ENCODE measurements at places on chromosomes 7 and 10.

- no peak for DNase-seq
Observed at GRCh38 chr7:70131817-70132216, 533.5 kb downstream of the AUTS2 start.

DNA sequence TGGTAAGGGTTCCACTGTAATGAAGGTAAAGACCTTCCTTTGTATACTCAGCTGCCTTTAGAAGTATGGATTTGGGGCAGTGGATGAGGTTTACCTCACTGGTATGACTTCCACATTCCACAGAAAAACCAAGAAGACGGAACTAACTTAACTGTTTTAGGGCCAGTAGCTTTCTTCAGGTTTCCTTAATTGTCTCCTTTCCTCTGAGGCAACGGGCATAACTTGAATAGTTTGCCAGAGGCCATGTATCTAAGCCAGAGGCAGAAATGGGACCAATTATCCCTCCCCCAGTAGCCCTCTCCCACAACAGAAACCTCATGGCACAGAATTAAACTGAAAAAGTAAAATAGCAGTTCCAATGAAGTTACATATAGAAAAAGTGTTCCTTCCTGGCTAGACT lies 281.7 kb downstream of the PHTF2 start:
- no peak for DNase-seq

- DNase-seq, result no peak
Observed at GRCh38 chr10:95035332-95036295, 33.7 kb downstream of the CYP2C8 start.

DNA sequence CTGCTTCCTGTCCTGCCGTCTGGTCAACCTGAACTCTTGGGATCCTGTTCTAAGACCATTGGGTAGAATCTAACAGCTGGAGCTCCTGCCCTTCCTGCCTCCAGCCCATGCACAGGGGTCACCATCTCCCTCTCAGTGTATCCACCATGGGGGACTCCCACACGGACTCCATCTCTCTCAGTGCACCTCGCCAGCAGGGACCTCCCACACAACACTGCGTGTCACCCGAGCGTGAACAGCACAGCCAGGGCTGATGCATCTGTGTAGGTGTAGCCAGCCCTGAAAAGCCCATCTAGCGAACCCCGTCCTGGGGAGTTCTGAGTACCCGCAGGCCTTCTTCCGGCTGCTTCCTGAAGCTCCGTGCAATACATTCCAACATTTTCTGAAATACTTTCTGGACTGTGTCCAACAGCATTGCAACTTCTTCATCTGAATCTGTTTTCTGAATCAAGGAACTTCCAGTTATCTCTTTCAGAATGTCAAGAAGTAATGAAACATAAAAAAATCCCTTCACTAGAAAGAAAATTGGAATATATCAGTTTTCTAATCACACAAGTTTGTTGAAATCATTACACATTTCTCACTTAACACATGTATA lies 52.5 kb downstream of the NCAPG2 start:
- no peak for DNase-seq

DNA sequence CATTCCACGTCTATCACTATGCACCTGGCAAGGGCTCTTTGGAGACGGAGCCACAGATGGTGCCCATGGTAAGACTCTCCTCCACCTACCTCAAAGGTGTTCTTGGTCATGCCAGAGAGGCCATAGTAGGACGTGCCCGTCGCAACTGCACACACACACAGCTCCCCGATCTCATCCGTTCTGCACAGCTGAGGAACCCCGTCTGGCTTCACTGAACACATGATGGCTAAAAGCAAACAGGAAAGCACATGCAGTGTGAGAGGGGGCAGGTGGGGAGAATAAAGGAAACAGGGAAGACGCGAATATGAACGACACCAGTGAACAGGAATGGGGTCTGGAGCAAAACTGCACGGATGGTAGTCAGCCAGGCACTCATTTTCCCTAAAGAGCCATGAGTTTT lies 230.9 kb downstream of the ZMYND11 start:
- DNase-seq, result no peak

DNA sequence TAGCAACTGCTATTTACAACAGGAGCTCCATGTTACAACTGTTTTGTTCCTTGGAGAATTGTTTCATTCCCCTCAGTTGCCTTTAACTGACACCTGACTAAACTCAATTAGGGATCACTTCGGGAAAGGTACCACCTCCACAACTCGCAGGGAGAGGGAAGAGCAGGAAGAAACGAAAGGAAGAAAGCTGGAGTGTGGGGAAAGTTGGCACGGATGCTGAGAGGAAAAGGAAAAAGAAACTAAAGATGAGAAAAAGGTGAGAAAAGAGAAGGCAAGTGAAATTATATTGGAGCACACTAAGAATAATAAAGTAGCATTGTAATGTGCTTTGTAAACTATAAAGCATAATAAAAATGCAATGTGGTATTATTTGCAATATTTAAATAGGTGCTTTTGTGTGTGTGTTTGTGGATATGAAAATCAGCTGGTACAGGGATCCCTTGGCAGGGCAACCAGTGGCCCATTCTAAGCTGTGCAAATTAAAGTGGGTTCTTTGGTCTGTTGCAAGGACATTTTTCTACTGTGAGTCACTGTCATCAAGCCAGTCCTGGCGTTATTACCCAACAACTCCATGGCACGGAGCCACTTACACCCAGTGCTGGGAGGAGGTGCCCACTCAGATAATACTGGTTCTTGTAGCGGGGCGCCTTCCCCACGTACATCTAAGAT lies 45.9 kb downstream of the HIPK2 start:
- no peak for DNase-seq

All from NCI-H1436 treated with DMSO at 0.1 percent for 48 hours (cell line).